ENCODE measurements at places on chromosomes 4 and X.

GRCh38 chrX:43025806-43026315 is 247.9 kb upstream of the PPP1R2C start:
- DNase-seq = no peak

DNA sequence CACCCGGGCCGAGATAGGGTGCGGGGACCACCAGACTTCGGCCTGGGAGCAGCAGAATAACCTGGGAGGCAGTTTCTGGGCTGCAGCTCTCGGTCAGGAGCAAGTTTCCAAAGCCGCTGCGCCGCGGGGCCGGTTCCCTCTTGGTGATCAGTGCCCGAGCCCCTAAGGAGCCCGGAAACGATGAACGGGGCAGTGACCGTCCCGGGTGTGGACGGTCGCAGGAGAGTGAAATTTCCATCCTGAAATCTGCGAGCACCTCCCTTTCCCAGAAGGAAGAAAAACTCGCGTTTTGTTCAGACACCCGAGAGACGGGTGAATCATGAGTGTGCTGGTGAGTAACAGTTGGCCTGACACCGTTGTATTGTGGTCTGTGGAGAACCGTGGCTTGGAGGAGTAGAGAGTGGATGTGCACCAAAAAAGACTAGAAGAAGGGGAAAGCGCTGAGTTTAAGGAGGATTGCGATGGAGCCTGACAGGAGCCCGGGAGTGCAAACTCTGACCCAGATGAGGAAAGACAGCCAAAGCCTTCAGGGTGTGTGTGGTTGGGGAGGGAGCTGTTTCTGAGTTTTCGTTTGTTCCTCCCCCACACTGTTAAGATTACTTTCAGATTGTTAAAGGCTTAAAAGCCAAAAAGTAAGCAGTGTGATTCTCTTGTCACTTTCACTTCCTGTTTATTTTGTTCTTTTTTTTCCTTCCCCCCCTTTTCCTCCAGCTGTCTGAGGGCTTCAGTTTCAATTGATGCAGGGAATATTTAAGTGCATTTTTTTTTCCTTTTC is 828 bp downstream of the MCUB start:
- peak; percentile 46 for DNase-seq

GRCh38 chr4:155026715-155027114 is 181.7 kb upstream of the NPY2R start:
- no peak for DNase-seq

DNA sequence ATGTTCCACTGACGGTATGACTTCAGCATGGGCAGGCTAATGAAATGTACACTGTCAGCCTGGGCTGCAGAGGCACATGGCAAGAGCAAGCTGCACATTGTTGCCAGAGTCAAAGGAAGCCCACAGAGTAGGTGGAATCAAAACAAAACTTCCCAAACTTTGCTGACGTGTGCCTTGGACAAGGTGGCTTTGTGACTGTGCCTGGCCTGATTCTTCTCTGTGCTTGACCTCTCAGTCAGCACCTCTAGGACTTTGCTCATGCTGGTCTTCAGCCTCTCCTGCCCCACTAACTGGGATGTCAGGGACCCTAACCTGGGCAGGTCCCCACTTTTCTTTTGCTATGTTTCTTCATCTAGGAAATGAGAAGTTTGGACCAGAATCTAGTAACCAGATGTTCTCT is 40.5 kb upstream of the KIAA1210 start:
- DNase-seq = no peak

DNA sequence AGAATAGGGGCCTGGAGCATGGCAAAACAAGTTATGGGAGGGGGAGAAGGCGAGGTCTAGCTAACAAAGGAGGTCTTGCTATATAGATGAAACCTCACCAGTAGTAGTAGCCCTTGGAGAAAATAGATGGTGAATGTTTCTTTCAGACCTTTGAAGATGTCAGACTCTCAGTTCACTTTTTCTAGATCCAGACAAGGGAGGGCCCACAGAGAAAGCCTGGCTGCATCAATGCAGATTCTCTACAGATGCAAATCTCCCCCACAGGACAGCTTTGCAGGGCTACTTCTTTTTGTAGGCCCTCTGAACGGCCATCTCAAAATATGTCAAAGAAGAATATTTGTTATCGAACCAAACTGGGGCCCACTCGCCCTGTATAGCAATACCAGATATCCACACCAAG is 159.7 kb downstream of the ANK2 start:
- DNase-seq = no peak

DNA sequence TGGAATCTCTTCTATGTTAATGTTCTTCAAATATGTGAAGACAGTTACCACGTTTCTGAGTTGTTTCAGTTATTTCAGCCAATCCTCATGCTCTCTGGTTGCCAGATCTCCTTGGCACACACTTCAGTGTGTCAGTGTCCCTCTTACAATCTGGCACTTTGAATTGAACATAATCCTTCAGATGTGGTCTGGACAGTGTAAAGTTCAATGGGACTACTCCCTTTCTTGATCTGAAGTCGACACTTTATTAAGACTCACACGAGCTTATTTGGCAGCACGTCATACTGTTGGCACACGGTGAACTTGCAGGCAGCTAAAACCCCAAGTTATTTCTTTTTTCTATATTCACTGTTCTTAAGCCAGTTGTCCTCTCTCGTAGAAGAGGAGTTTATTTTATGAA is 28.2 kb downstream of the ARSJ start:
- no peak for DNase-seq

DNA sequence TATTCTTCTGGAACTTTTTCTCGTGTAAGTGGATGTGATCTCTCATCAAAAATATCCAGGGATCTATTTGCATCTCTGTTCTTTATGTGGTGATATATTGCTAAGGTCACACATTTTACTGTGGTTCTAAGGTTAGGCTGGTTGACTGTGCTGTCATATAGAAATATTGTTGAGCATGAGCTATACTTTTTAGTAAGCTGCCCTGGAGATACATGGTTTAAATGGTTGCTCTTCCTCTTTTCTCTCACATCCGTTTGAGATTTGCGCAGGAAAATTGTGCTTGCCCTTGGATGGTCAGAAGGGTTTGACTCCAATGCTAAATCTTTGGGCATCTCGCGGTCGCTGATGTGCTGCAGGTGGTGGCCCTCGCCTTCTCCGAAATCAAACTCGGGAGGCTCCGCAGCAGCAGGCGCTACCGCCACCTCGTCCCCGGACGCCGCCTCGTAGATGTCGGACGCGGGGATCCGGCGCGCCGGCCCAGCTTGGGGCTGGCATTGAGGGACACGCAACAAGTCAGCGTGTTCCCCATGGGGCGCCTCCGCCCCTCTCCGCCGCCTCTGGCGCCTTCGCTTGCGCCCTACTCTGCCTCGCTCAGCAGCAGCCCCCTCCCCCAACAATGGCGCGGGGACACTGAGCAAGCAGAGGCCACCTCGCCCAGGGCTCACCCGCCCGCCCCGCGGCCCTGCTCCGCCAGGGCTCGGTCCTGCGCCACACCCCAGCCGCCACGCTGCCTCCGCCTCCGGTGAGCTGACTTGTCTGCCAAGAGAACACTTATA is 154.5 kb downstream of the MSN start:
- DNase-seq = no peak

DNA sequence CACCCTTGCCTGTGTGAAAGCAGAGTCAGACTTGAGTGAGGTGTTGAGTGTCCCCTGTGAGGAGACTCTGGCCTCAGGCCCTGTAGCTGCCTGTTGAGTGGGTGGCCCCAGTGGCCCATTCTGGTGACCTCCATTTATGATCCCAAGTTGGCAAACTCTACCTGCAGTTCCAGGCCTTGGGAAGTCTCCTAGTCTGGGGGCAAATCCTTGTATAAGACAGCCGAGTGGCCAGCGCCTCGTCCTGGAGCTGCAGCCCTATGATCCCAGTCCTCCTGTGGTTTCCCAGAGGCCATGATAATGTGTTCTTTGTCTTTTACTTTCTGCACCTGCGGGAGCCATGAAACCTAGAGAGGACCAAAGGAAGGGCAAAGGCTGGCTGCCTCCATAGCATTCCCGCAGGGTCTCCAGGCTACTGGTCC is 58.7 kb downstream of the NBDY start:
- DNase-seq = no peak

GRCh38 chrX:152821145-152821765 is 9.3 kb downstream of the CETN2 start:
- no peak for DNase-seq

DNA sequence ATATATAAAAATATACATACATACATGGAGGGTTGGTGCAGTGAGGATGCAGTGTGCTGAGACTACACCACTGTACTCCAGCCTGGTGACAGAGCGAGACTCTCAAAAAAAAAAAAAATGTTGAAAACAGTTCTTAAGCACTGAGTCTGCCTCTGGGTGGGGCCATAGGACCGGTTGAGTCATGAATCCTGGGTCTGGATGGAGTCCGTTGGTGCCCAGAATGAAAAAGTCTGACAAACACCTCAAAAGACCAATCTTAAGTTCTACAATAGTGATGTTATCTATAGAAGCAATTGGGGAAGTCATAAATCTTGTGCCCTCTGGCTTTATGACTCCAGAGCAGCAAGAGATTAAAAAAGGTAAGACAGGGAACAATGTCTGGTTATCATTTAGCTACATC is 70.4 kb downstream of the FGFBP1 start:
- no peak for DNase-seq

All from HS-5 (cell line).